ENCODE measurements at places on chromosomes 5 and 9.

DNA sequence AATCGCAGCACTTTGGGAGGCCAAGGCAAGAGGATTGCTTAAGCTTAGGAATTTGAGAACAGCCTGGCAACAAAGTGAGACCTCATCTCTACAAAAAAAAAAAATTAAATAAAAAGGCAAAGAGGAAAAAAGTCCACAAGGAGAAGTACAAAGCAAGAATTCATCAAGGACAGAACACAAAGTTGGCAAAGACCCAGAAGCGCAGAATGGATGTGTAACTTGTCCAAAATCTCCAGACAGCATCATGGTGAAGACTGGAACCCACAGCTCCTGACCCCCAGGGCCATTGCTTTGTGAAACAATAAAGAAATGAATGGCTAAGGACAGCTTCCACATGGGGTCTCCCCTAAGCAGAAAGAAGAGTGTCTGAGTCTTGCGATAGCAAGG is 7.8 kb downstream of the HSD17B3 start:
- no peak for DNase-seq

DNA sequence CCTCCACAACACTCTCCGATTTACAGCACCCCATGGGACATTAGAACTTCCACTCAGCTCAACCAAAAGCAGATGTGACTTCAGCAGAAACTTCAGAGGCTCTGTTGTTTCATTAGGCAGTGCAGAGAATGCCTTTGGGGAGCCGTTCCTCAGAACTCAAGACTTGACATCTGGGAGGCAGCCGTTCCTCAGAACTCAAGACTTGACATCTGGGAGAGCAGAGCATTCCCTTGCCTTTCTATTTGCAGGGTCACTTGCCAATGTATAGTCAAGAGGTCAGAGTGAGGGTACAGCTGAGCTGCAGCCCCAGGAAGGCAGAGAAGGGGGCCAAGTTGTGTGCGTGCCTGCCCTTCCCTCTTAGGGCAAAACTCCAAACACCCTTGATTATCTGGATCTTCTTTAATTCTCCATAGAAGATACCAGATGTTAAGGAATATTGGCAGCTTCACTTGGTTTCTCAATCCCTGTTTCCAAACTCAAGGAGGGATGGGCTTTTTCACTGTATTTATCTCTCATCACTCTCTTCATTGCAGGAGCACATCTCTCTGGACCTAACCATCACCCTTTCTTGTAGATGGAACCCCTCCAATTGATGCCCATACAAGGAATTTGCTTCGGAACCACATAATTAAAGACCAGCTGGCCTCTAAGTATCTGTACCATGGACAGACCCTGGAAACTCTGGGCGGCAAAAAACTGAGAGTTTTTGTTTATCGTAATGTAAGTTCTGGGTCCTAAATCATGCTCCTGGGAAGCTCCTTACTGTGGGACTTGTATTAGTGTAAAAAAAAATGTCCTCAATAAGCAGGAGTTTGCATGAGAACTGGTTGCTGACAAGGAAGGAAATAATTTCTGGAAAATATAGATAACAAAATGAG is 25.6 kb downstream of the TGFBI start:
- no peak for DNase-seq

DNA sequence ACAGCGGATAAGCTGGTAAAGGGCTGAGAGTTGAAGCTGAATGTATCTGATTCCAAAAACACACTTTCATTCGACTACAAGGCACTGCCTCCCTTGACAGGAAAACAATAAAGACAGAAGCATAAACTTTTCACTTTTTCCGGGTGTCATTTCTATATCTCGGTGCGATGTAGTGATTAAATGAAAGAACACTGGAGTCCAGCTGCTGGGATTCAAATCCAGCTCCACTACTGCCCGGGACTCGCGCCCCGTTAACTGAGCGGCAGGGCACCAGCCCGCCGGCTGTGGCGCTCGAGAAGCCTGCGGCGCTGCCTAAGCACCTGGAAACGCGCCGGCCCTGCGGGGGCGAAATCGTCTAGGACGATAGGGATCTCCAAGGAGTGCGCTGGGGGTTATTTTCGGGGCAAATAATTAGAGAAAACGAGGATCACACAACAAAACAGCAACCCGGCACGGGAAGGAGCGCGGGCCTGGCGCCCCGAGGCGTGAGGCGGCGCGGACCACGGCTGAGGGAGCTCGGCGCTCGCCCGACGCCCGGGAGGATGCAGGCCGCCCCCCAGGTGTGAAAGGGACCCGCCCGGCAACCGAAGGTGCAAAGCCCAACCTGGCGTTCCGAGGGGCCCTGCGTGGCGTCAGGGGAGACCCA is 837 bp downstream of the UIMC1 start:
- peak; percentile 79 for DNase-seq

GRCh38 chr9:76516350-76516749 is 57.4 kb downstream of the GCNT1 start:
- DNase-seq = no peak

DNA sequence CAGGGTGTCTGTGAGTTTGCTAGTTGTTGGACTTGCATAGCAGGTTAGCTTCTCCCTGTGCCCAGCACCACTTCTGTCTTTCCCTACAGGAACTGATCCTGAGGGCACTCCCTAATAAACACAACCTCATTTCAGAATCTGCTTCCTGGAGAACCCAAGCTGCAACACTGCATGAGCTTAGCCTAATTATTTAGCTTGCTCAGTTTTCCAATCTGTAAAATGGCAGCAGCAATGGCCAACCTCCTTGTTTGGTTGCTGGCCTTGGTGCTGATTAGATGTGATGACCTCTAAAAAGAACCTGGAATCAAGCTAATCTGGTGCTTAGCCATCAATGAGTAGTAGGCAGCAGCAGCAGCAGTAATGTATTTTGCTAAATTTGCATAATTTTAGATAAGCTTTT is 133.9 kb downstream of the ADCY2 start:
- DNase-seq = no peak

DNA sequence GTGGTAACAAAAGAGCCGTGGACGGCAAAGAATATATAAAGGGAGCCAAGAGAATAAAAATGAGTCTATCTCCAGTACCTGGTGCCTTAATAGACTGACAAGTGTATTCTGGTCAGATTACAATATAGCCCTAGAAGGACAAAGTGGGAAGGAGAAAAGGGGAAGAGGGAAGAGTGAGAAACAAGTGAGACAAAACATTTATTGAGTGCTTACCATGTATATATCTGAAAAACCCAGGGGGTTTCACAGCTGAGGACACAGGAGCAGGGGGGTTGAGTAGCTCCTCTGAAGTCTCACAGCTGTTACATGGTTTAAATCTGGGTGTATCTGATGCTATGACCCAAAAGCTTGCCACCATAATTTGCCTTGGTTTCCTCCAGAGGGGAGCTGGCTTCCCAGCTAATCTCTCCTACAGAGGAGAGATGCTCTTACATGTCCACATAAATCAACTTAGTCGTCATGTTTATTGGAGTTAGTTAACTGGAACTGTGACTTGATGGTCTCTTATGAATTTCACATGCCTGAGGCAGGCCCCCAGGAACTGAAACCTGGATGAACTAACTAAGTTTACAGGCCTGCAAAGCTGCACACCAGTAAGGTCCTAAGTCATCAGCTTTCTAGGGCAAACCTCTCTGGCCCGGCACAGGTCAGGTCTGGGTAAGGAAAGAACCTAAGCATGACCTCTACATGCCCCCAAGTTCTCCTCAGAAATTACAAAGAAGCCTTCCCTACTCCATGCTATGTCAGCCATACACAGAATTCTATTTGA is 15.5 kb downstream of the SIL1 start:
- no peak for DNase-seq

GRCh38 chr5:169122951-169123350 is 178.0 kb downstream of the SLIT3 start:
- DNase-seq = no peak

DNA sequence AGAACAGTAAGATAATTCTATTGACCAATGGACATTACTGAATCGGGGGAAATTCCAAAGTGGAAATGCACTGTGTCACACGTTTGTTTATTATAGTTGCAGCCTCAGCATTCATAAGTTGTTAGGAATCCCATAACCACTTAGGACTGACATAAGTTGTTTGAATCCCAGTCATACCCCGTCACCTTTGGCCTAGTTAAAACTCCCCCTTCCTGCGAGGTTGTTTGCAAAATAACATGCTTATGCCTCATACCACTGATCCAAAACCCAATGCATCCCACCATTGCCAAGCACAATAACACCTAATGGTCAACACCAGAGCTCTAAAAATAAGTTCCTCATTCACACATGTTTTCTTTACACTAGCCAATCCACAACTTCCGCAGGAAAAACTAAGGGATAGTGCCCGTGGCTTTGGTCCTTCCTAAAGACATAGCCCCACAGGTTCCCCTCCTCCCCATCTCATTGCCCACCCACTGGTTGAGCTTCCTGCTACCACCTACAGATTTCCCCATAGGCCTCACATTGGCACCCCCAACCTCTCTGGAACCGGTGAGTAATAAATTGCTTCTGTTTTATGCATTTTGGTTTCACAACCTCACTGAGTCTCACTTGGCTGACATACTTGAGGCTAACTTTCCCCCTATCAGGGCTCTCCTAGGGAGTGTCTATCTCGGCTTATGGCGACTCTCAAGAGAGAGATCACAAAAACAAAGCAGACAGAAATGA is 42.3 kb upstream of the MUSK start:
- DNase-seq = peak; percentile 36

DNA sequence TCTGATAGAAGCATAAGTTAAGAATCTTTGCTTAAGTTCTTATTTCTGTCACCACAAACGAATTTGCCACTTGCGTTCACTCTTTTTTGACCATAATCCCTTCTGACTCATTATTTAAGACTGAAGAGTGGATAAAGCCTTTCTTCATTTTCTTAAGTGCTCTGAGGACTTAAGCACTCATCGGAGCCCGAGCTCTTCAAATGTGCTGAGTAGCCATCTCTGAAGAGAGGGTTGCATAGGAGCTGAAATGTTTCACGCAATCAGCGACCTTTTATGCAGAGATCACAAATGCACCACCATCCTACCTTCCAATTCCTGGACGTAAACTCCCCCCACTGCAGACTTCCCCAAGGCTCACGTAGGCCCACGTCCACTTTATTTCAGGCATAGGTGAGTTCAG is 699.2 kb downstream of the IRX1 start:
- no peak for DNase-seq

- DNase-seq = no peak
These were observed 266.1 kb downstream of the SMARCA2 start for GRCh38 chr9:2281031-2281802.

DNA sequence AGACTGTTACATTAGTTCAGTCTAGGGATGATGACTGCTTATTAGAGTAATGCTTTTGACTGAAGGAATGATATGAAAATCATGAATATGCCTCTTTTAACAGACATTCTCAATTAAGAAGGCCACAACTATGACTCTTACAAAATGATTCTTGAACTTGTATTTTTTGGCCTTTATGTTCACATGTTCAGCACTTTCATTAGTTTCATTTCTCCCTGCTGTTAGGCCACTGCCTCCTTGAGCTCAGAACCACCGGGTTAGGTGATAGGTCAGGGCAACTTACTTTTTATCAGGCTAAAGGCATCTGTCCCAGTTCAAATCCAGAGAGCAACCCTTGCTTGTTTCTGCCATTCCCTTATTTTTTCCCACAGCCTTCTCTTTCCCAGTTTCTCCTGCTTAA is 235.2 kb upstream of the ELL2 start:
- no peak for DNase-seq

DNA sequence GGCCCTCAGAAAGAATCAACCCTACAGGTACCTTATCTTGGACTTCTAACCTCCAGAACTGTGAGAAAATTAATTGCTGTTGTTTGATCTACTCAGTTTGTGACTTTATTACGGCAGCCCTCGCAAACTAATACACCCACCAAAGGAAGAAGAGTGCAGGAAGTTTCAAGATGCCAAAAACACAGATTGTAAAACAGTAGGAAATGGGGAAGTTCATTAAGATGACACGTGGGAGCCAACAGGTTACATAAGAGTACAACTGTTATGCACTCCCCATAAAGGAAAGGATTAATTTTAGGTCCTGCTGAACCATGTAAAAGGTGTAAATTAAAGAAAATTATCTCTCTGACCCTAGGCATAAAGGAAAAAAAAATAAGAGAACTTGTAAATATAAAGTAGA is 294.3 kb downstream of the EPB41L4A start:
- no peak for DNase-seq

DNA sequence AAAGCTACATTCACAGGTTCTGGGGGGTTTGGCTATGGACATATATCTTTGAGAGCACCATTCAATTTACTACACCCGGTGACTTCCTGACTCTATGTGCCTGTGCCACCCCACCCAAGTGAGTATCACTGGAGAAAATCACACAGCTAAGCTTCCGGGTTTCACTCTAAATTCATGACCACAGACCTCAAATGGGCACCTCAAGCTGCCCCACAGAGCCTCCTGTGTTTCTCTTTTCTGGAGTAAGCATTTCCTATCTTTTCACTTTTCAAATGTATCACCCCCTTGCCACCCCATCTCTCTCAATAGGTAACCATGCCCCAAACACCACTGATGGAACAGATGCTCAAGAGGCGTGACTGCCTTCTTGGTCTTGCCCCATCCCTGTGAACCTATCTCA is 49.2 kb upstream of the NEK6 start:
- DNase-seq = no peak

- peak; percentile 61 for DNase-seq
These were observed 23.9 kb downstream of the SLC35A4 start for GRCh38 chr5:140588311-140589070.

DNA sequence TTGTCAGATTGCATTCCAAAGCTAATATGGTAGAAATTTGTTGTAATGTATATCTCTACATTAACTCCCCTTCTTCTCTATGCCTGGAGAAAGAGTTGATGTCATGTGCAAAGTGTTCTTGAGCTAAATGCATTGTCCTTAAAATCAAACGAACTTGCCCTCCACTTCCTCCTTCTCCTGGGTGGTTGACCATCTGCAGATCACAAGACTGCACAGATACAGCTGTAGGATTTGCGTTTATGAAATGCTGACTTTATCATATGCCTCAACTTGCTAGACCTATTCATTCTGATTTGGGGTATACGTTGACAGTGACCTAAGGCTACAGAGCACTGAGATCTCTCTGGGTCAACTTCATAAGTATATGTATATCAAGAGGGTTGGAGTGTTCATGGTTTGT is 8.3 kb downstream of the TRIM32 start:
- DNase-seq = no peak

GRCh38 chr5:1971944-1972343 is 89.2 kb upstream of the IRX4 start:
- DNase-seq = no peak

- no peak for DNase-seq
These were observed 1.1 kb upstream of the PLEKHG4B start for GRCh38 chr5:90590-91547.

DNA sequence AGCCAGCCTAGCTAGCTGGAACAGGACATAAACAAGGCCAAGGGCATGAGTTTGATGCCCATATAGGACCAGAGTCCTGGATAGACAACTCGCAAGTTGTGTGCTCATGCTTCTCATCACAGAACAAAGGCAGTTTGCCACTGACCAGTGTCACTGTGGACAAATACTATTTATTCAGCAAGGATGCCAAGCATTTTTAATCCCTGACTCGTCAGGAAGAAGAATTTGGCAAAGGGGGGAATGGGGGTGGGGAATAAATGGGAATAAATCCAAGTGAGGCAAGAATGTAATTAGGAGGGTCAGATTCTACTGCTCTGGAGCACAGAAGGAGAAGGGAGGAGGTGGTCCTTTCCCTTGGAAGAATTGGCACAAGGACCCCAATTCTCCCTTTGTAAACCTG is 46.8 kb upstream of the ANKRD55 start:
- DNase-seq = peak; percentile 80

GRCh38 chr9:130780865-130781504 is 54.1 kb upstream of the ABL1 start:
- no peak for DNase-seq
